ENCODE measurements at places on chromosomes 5 and 9. TPM values are rescaled to one million over a fixed set of nuclear protein-coding genes. Genes with fewer than 3 reads are reported as not detected.

GRCh38 chr9:85004818-85005413 lies 335.4 kb downstream of the NTRK2 start:
- no peak overlapping the region for H3K27ac ChIP-seq
- no peak overlapping the region for H3K4me3 ChIP-seq
- no peaks in the 10 kb centered on the region for H3K27me3 ChIP-seq
- no peaks in the 10 kb centered on the region for H3K4me1 ChIP-seq
- no peak for DNase-seq

PRRT1B gene
- polyA plus RNA-seq = not detected

GTF2H2 gene
- 11.0 TPM for polyA plus RNA-seq

S100Z gene
- not detected for polyA plus RNA-seq

DNA sequence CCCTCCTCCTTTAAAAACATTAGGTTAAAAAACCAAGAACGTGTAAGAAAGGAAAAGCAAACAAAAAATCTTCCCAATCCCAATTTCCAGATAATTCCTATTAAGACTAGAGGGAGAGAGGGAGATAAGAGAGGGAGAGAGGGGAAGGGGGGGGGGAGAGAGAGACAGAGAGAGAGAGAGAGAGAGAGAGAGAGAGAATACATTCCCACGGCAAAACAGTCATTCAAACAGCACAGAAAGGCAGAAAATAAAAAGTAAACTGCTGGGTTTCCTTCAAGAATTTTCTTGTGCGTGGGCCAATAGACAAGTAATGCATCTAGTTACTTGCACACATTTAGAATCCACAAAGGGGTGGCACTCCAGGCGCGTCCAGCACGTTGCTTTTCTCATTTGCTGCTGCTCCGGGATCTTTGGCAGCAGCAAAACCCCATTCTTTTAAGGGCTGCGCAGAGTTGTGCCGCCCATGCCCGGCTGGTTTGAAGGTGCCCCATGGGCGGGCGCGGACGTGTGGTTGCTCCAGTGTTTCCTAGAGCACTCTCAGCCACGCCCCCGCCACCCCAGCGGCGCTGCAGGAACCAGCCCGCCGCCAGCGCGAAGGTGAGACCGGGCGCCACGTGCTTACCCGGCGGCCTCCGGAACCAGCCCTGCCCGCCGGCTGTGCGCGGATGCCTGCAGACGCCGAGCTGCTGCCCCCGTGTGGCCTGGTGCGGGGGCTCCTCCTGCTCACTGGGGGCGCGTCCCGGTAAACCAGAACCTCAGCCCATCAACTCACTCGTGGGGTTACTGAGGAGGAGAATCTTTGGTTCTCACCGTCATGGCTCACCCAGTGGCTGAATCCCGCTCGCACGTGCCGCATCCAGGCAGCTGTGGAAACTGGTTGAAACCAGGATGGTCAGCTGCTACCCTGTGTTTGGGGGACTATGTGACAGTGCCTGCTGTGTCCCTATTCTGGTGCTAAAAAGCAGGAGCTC lies 44.6 kb downstream of the STC2 start:
- H3K27me3 ChIP-seq = peaks cover 12% of the 10 kb centered on the region
- H3K4me3 ChIP-seq = peak overlapping the region; percentile 36
- no peak overlapping the region for H3K27ac ChIP-seq
- no peaks in the 10 kb centered on the region for H3K36me3 ChIP-seq
- DNase-seq = peak; percentile 87
- H3K4me1 ChIP-seq = peaks cover 7% of the 10 kb centered on the region

DNA sequence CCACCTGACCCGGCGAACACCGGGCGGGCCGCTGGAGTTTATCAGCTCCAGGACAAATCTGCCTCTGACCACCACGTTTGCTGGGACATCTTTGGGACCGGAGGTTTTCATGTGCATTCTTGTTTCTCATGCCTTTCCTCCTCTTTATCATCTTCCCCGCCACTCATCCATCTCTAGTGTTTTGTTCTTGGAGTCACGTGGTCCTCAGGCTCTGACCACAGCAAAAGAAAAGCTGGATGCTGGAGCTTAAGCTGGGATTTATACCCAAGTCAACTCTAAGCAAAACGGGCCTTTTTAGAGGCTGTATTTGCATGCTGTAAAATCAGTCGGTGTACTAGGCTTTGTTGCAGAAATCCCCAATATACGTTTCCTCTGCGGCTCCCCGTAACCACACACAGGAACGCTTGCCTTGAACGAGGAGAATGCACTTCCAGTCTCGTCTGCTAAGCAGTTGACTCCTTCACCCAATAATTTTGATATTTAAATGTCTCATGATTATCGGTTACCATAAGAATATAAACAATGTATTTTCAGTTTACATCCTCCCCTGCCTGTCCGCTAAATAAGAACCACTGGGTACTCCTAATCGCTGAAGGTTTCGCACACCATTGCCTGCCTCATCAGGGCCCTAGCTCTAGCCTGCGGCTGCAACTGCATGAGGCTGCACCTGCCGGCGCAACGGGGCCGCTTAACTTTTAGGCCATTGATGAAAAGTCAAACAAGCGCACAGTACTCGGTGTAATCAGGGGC lies 560 bp upstream of the NDUFS6 start:
- H3K36me3 ChIP-seq = peaks cover 48% of the 10 kb centered on the region
- no peak for DNase-seq
- H3K27ac ChIP-seq = peak overlapping the region; percentile 30
- no peaks in the 10 kb centered on the region for H3K27me3 ChIP-seq

DNA sequence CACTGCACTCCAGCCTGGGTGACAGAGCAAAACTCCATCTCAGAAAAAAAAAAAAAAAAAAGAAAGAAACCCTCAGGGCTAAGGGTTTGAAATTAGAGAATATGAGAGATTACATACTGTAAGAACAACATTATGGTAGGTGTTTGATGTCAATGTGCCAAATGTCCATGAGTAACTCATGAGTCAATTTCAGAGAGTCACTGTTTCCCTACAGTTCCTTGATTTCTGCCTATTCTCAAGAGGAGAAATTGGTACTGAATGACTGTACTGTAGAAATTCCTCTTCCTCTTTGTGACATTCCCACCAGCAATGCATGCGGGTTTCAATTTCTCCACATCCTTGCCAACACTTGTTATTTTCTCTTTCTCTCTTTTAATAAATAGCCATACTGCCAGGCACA lies 35.2 kb downstream of the MARVELD2 start:
- no peaks in the 10 kb centered on the region for H3K36me3 ChIP-seq
- H3K27ac ChIP-seq = no peak overlapping the region
- H3K4me3 ChIP-seq = no peak overlapping the region
- no peak for DNase-seq
- no peaks in the 10 kb centered on the region for H3K4me1 ChIP-seq
- H3K27me3 ChIP-seq = no peaks in the 10 kb centered on the region

- DNase-seq = no peak
- H3K4me1 ChIP-seq = no peaks in the 10 kb centered on the region
- no peaks in the 10 kb centered on the region for H3K27me3 ChIP-seq
Observed at GRCh38 chr5:173158366-173158765, 14.0 kb downstream of the BNIP1 start.

CCL28 gene
- polyA plus RNA-seq = not detected

ANGPTL2 gene
- polyA plus RNA-seq = 12.3 TPM

OR1J2 gene
- polyA plus RNA-seq = not detected

GRCh38 chr5:35373249-35373648 lies 143.0 kb upstream of the PRLR start:
- peaks cover 18% of the 10 kb centered on the region for H3K4me1 ChIP-seq
- no peaks in the 10 kb centered on the region for H3K27me3 ChIP-seq
- H3K36me3 ChIP-seq = no peaks in the 10 kb centered on the region

GRCh38 chr9:122498883-122499288 lies 11.7 kb upstream of the OR1J2 start:
- H3K36me3 ChIP-seq = no peaks in the 10 kb centered on the region
- no peaks in the 10 kb centered on the region for H3K27me3 ChIP-seq
- peak; percentile 45 for DNase-seq
- H3K4me1 ChIP-seq = no peaks in the 10 kb centered on the region
- no peak overlapping the region for H3K27ac ChIP-seq

DNA sequence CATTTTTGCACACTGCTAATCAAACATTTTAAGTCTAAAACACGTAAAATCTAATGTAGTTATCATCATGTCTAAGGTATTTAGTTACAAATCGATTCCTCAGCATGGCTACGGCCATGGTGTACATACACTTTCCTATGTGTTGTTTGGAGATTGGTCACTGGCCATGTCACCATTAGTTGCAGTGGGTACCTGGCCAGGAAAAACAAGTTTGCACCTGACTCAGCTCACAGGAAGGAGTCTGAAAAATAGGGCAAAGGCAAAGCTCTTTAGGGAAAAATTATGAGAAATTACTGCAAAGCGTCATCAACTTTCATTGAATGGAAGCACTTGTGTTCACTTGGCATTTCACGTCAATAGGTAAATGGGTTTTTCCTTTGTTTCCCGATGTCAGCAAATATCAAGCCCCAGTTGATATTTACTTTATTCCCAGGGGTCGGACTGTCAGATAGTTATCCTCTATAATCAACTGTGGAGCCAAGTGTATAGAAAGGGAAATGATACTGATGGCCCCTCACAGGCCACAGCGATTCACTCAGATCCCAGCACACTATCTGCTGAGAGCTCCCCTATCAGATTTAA lies 626.0 kb upstream of the ADAMTS16 start:
- no peak overlapping the region for H3K4me3 ChIP-seq
- no peak for DNase-seq
- H3K27me3 ChIP-seq = peaks cover 11% of the 10 kb centered on the region
- no peaks in the 10 kb centered on the region for H3K4me1 ChIP-seq

DNA sequence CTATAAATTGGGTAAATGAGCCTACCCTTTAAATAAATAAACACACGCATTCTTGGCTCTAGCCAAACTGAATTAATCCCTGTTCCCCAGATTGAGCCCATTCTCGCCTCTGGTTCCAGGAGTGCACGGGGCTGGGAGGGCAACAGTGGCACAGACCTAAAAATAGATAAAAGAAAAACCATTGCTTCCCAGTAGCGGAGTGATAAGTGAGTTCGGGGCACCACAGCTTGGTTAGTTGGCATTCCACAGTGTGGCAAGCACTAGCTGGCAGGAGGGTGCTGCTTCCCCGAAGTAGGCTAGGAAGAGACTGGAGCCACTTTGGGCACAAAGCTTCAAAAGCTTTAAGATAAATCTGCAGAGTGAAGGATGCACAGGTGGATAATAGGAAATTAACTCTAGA lies 322.2 kb upstream of the SGCD start:
- no peaks in the 10 kb centered on the region for H3K4me1 ChIP-seq
- no peaks in the 10 kb centered on the region for H3K27me3 ChIP-seq
- no peaks in the 10 kb centered on the region for H3K36me3 ChIP-seq
- H3K4me3 ChIP-seq = no peak overlapping the region
- no peak overlapping the region for H3K27ac ChIP-seq

SLC4A9 gene
- 0.02 TPM for polyA plus RNA-seq

- peak; percentile 66 for DNase-seq
- no peaks in the 10 kb centered on the region for H3K36me3 ChIP-seq
- peak overlapping the region; percentile 78 for H3K4me3 ChIP-seq
- H3K27me3 ChIP-seq = no peaks in the 10 kb centered on the region
Observed at GRCh38 chr9:37466037-37466709, 923 bp upstream of the ZBTB5 start.

CDKN2A gene
- 41.4 TPM for polyA plus RNA-seq

DNA sequence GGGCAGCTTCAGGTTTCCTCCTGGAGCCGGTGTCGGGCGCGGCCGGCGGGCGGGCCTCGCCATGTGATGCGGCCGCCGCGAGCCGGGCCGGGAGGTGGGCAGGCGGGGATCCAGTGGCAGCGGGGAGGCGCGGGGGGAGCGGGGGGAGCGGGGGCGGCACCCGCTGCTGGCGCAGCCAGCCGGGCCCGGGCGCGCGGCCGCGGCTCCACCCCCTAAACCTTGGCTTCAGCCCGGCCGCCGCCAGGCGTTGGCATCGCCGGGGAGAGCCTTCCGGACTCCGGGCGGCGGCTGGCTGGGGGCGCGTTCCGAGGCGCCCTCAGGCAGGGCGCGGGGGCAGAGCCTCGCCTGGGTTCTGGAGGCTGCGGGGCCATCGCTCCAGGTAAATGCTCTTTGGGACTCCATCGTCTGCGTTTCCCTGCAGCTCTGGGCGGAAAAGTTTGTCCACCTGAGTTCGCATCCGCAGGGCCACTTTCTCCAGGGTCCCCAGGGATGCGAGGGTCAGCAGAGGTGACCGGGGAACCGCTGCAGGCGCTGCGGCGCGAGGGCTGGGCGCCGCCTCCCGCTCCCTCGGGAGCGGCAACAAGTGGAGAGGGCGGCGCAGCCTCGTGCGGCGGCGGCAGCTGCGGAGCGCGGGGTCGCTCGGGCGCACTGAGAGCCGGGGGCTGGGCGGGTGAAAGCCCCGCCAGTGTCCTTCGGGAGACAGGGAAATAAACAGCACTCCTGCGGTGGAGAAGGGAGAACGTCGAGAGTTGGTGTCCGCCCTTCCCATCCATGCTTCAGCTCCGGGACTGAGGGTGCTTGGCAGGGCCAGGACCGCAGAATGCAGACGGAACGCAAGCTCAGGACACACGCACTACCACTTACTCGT lies at the start of gene ARHGEF28:
Gene ARHGEF28, plus strand, starts transcription at position 253 of the 868 bp plus-strand sequence. CDS start 58,656 bp downstream, outside the sequence.
- peaks cover 13% of the 10 kb centered on the region for H3K4me1 ChIP-seq
- peak; percentile 92 for DNase-seq
- H3K27ac ChIP-seq = peak within 1 kb of the TSS; percentile 16
- H3K27me3 ChIP-seq = no peaks in the 10 kb centered on the region
- peak within 1 kb of the TSS; percentile 85 for H3K4me3 ChIP-seq

DNA sequence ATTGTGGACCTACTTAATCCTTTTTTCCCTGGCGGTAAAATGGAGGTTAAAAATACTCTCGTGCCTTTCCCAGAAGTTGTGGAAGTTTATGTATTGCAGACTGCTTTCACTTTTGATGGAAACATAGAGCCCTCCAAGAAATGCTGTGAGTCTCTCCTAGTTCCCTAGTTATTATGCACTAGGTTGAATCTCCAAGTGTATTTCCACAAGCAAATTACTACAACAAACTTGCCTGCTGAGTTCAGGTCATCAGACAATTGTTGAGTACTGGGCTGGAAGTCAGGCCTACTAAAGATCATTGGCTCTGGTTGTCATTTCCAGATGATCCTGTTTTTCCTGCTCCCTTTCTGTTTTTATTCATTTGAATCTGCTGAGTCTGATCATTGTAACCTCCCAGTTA lies 104.1 kb downstream of the CD180 start:
- H3K36me3 ChIP-seq = no peaks in the 10 kb centered on the region
- H3K4me3 ChIP-seq = no peak overlapping the region
- H3K27me3 ChIP-seq = no peaks in the 10 kb centered on the region
- peaks cover 23% of the 10 kb centered on the region for H3K4me1 ChIP-seq
- DNase-seq = no peak
- H3K27ac ChIP-seq = no peak overlapping the region

GRCh38 chr5:52725065-52725746 lies 62.5 kb upstream of the ITGA1 start:
- H3K4me1 ChIP-seq = no peaks in the 10 kb centered on the region
- no peaks in the 10 kb centered on the region for H3K36me3 ChIP-seq
- H3K4me3 ChIP-seq = no peak overlapping the region
- no peak for DNase-seq
- no peaks in the 10 kb centered on the region for H3K27me3 ChIP-seq
- H3K27ac ChIP-seq = peak overlapping the region; percentile 65

- no peaks in the 10 kb centered on the region for H3K36me3 ChIP-seq
- no peak for DNase-seq
- no peak overlapping the region for H3K27ac ChIP-seq
- no peaks in the 10 kb centered on the region for H3K4me1 ChIP-seq
Observed at GRCh38 chr9:19689328-19690101, 99.3 kb downstream of the SLC24A2 start.

GRCh38 chr9:28135549-28135948 lies 562.3 kb upstream of the C9orf72 start:
- H3K36me3 ChIP-seq = no peaks in the 10 kb centered on the region
- no peaks in the 10 kb centered on the region for H3K27me3 ChIP-seq
- no peak for DNase-seq

- no peak overlapping the region for H3K27ac ChIP-seq
- H3K4me3 ChIP-seq = no peak overlapping the region
- no peak for DNase-seq
- no peaks in the 10 kb centered on the region for H3K36me3 ChIP-seq
- H3K27me3 ChIP-seq = no peaks in the 10 kb centered on the region
Observed at GRCh38 chr5:79802406-79802805, 112.8 kb downstream of the CMYA5 start.
